ENCODE measurements at places on chromosomes 2 and 18.

DNA sequence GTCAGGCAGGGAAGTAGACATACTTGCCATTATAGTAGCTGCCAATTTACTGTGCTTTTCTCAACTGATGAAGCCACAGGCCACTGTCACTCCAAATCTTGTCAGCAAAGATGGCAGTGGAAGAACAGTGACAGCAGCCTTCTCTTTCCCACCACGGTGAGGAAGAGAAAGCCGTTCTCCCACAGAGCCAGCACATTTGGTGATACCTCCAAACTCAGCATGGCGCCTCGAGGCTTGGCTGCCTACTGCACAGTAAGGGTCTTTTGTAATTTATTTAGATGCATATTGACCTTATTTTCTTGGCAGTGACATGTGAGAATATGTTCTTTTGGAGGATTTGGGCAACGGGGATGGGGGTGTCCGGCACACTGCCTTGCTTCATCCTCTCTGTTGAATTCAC is 117.2 kb upstream of the CDH20 start:
- DNase-seq = no peak

- DNase-seq = no peak
Observed at GRCh38 chr2:171540437-171540836, 18.2 kb downstream of the CYBRD1 start.

GRCh38 chr2:88521445-88522073 is 69.1 kb upstream of the FOXI3 start:
- DNase-seq = no peak

DNA sequence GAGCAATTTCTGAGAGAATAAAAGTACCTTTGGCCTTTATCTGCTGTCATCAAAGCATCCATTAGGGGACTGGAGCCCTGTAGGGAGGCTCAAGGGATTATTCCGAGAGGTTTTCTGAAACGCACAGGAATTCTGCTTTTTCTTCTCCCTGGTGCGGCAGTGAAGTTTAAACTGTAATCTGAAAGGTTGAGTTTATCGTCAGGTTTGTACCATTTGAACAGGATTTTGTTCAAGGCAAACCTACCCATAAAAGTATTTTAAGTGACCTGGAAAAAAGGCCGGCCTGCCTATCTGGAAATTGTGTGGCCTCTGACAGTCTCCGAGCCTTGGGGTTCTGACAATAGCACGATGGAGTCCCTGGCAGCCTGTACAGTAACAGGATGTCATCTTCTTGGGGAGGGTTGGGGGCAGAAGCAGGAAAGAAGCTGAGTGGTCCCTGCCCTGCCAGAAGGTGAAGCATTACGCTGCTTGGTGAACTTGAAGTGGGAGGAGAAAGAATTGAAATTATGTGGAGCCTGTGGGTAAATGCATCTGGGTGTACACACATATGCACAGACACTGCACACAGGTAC is 272.0 kb downstream of the CYRIA start:
- DNase-seq = no peak

DNA sequence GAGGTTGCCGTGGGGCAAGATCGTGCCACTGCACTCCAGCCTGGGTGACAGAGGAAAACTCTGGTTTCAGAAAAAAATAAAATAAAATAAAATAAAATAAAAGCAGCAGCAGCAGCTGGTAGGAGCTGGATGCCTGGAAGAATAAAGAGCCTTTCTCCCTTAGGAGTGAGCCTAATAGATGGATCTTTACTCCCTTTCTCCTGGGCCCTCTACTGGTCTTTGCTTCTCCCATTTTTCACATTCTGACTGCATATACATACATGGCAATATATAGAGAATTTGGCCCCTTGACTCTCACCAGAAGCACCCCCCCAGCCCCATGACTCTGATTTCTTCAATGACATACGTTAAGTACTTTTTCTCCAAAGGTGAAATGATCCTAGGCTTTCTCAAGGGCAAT is 9.8 kb upstream of the MALT1 start:
- no peak for DNase-seq

- no peak for DNase-seq
Observed at GRCh38 chr18:27114842-27115241, 70.3 kb downstream of the CHST9 start.

- DNase-seq = no peak
Observed at GRCh38 chr2:234364661-234365060, 132.2 kb downstream of the ARL4C start.

DNA sequence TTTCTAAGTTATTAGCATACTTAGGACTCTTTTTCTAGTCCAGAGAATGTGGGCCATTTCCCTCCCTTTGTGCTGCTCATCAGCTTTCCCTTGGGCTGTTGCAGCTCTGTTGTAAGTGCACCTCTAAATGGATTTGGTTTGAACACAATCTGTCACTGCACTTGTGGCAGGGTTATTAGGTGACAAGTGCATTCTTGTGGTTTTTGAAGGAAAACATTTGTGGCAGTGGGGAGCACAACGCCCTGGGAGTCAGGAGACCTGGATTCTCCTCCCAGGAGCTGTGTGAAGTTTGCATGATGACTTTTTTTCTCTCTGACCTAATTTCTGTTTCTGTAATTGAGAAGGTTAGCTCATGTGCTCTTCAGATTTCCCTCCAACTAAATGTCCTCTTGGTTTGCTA is 630.9 kb upstream of the FAM98A start:
- DNase-seq = no peak

DNA sequence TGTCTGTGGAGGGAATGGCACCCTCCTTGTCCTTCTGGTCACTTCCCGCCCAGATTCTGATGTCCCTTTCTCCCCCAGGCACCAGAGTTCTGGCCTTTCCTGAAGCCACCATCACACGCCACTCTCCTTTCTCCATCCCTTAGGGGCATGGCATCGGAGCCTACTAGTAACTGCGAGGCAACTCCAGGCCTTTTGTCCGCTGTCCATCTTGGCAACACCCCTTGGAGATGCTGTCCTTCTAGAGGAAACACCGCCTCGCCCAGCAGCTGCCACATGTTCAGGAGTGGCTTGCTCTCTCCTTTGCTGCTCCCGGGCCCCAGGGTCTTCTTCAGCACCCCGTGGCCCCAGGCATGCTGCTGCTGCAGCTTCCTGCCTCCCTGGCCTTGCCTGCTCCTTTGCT is 267.0 kb downstream of the SRBD1 start:
- DNase-seq = no peak

GRCh38 chr2:104641786-104642185 is 212.1 kb upstream of the POU3F3 start:
- DNase-seq = no peak

GRCh38 chr18:11246495-11247300 is 97.3 kb upstream of the PIEZO2 start:
- no peak for DNase-seq

DNA sequence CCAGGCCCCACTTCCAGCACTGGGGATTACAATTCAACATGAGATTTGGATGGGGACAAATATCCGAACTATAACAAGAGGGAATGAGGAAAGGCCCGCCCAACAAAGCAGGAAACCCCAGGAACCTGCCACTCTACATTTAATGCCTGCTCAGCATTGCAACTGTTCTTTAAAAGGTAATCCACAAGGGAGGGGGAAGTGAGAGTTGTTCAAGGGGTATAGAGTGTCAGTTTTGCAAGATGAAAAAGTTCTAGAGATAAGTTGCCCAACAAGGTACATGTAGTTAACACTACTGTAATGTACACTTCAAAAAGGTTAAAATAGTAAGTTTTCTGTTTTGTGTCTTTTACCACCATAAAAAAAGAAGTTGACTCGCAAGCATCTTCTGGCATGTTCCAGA is 137.6 kb downstream of the MBD2 start:
- DNase-seq = no peak

DNA sequence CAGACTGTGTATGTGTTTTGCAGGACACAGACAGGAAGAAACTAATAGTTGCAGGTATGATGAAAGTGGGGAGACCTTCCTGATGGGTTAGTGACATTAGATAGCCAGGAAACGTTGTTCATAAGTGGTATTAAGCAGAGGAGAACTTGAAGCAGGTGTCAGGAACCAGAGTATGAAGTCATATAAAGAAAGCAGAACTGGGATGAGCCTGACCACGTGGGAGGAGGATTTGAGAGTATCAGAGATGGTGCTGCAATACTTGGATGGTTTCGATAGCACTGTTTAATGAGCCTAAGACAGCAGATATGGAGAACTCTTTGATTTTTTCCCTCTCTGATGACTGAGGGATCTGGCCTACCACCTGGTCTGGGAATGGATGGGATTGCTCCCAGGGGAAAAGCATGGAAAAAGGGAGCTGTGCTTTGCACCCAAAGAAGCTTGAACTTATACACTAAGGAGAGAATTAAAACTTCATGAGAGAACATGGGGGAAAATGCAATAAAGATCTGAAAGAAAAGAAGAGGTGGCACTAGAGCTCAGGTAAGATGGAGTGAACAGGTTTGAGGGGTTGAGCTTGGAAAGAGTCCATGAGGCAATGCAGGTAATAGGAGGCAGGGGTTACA is 226.0 kb upstream of the LRRTM1 start:
- no peak for DNase-seq

GRCh38 chr2:86790676-86791572 is at the start of gene CD8A:
CD8A (minus strand) TSS chr2:86790913; CDS start chr2:86790825, 88 bp downstream.
- no peak for DNase-seq

GRCh38 chr2:62216616-62217015 is 20.7 kb downstream of the B3GNT2 start:
- DNase-seq = no peak

DNA sequence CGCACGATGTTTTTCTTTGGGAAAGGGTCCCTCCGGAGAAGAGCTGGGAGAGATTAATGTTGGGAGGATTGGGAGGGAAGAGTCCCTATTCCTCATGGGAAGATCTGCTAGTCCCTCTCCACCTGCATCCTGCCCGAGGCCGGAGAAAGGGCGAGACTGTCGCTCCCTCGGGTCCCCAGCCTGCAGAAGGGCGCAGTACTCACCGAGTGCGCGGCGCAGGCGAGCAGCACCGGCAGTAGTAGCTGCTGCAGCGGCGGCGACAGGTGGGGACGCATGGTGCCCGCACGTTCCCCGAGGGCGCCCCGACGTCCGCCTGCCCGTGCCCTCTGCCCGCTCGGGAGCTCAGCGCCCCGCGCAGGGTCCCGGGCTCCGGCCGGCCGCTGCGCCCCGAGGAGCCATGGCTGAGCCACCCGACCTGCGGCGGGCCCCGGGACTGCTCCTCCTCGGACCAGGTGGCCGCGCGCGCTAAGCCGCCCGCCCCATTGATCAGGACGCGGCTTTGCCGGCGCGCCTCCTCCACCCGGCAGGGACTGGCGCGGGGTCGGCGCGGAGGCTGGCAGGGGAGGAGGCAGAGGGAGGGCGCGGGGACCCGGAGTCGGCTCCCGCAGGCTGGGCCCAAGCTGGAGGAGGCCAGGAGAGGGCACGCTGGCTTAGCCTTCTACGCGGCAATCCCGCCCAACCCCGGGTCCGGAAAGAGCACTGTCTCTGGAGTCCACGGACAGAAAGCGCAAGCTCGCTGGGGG is at the start of gene SCTR:
SCTR (minus strand) TSS at position 532 of the 743 bp plus-strand sequence; CDS start at position 275, 257 bp downstream.
- peak; percentile 31 for DNase-seq

All from NCI-H1105 treated with DMSO at 0.1 percent for 48 hours (cell line).